ENCODE measurements at places on chromosomes 2 and 18.
A peak's percentile ranks its signal among the peaks of the same experiment; 100 is the strongest.

GRCh38 chr2:172087780-172088244 is 2.5 kb downstream of the DLX1 start:
- H3K4me1 ChIP-seq, result peaks cover 72% of the 10 kb centered on the region
- no peak for DNase-seq
- H3K4me3 ChIP-seq, result no peak overlapping the region
- peaks cover 99% of the 10 kb centered on the region for H3K27me3 ChIP-seq
- no peaks in the 10 kb centered on the region for H3K36me3 ChIP-seq
- H3K27ac ChIP-seq, result no peak overlapping the region

DNA sequence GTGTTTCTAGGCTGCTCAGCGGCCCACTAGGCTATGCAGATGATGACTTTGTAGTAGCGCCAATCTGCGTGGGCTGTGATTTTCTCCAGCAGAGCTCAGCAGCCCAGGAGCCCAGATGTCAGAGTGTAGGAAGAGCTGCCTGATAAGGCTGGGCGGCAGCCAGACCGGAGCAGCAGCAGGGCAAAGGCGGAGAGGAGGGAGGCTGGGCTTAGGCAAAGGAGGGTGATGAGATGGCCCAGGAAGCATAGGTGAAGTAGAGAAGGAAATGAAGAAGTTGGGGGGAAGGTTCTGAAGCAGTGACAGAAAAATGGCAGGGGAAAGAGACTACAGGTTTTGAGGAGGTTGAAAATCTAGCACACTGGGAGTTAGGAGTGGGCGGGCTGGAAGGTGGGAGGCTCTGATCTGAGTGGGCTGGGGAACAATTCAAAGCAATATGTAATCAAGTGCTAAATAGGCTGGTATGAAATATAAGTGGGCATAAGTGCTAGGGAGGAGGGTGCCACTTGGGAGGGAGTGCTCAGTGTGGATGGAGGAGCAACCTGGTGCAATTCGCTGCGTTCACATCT is 50.6 kb upstream of the STPG4 start:
- no peak overlapping the region for H3K27ac ChIP-seq
- peaks cover 5% of the 10 kb centered on the region for H3K27me3 ChIP-seq
- no peaks in the 10 kb centered on the region for H3K4me1 ChIP-seq
- no peaks in the 10 kb centered on the region for H3K36me3 ChIP-seq
- DNase-seq, result no peak
- no peak overlapping the region for H3K4me3 ChIP-seq

GRCh38 chr18:57776354-57776753 is 26.8 kb downstream of the ATP8B1 start:
- H3K4me1 ChIP-seq, result no peaks in the 10 kb centered on the region
- H3K27ac ChIP-seq, result no peak overlapping the region
- H3K4me3 ChIP-seq, result no peak overlapping the region
- DNase-seq, result no peak
- H3K27me3 ChIP-seq, result no peaks in the 10 kb centered on the region

DNA sequence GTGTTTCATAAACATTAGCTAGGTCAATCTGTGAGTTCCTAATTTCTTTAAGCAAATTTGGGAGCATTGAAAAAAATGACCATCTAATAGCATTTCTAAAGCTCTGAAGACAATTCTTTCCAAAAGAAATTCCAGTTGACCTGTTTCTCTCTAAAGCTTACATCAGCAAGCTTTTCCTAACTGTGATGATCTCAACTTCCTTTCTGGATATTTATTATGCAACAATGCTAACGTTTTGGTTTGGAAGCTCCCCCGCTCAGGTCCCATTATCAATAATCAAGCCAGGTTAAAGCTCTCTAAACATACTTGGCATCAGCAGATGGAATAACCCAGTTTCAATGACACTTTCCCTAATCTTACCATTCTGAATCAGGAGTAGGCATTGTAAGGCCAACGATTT is 196.3 kb upstream of the TANK start:
- no peak overlapping the region for H3K4me3 ChIP-seq
- H3K4me1 ChIP-seq, result no peaks in the 10 kb centered on the region
- no peaks in the 10 kb centered on the region for H3K27me3 ChIP-seq
- H3K27ac ChIP-seq, result no peak overlapping the region
- no peak for DNase-seq

DNA sequence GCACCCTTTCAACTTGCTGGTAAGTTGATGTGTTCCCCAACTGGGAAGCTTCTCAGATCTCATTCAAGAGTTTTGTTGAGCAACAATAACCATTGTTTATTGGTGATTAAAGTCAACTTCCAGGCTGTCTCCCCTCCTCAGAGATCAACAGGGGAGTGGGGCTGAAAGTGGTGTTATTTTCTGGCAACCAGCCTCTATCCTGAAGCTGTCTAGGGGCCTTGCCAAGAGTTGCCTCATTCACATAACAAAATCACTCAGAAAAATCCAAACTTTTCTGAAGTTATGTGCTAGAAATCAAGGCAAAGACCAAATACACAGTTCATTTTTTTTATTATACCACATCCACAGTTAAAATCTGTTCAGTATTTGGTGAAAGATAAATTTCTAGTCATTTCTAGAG is 788.4 kb downstream of the LRRTM4 start:
- no peaks in the 10 kb centered on the region for H3K36me3 ChIP-seq
- no peak overlapping the region for H3K27ac ChIP-seq
- H3K27me3 ChIP-seq, result no peaks in the 10 kb centered on the region

DNA sequence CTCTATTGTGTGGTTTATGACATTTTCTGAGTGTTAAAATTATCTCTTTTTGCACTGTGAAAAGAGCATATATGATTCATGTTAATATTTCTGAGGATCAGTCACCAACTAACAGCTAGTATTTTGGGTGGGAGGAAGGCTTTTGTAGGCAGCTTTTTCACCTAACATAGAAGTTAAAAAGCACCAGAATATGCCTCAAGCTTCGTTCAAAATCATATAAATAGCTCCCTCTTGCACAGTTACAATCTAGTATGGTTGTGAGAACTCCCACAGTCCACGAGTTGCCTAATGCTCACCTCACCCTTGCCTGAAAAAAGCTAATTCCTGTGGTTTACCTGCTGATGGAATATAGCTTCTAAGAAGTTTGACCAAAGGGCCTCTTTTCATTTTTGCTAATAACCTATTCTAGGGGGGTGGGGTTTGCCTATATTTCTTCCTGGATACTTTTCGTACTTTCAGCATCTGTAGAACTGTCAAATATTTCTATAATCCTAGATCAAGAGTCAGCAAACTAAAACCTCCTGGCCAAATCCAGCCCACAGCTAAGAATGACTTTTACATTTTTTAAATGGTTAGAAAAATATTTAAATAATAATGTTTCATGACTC is 167.1 kb upstream of the FOSL2 start:
- no peak overlapping the region for H3K27ac ChIP-seq
- no peak for DNase-seq
- H3K4me3 ChIP-seq, result no peak overlapping the region
- H3K27me3 ChIP-seq, result no peaks in the 10 kb centered on the region
- H3K4me1 ChIP-seq, result no peaks in the 10 kb centered on the region

DNA sequence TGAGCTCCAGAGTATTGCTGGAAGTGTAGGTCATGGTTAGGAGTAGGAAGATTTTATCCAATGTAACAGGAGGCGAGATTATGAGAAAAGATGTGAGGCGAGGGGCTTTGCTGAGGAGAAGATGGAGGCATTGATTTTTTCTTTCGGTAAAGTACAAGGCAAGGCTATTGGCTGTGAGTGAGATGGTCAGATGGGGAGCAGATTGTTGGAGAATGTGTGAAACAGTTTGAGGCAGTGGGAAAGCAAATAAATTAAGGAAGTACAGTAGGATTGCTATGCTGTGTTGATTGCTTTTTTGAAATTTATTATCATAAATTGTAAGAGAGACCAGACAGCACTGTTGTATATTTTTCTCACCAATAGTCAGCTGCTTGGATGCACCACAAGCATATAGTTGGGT is 173.3 kb downstream of the KCNE4 start:
- no peaks in the 10 kb centered on the region for H3K4me1 ChIP-seq
- H3K36me3 ChIP-seq, result no peaks in the 10 kb centered on the region
- no peaks in the 10 kb centered on the region for H3K27me3 ChIP-seq
- DNase-seq, result no peak

DNA sequence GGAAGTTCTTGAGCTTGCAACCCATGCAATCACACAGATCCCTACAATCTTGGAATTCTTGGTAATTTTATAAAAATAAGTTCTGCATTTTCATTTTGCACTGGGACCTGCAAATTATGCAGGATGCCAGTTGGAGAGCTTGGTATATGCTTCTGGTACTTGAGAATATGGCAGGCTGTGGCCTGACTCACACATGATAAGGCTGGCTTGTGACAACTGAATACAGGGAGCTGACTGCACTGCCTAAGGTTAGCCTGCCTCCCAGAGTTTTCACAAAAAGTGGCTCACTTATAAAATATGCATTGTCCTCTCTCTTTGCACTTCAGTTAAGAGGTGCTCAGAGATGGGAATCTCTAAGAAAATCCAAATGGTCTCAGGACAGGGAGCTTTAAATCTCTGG is 265.5 kb upstream of the KCNJ3 start:
- no peak overlapping the region for H3K27ac ChIP-seq
- no peaks in the 10 kb centered on the region for H3K4me1 ChIP-seq
- H3K27me3 ChIP-seq, result no peaks in the 10 kb centered on the region
- no peak overlapping the region for H3K4me3 ChIP-seq

DNA sequence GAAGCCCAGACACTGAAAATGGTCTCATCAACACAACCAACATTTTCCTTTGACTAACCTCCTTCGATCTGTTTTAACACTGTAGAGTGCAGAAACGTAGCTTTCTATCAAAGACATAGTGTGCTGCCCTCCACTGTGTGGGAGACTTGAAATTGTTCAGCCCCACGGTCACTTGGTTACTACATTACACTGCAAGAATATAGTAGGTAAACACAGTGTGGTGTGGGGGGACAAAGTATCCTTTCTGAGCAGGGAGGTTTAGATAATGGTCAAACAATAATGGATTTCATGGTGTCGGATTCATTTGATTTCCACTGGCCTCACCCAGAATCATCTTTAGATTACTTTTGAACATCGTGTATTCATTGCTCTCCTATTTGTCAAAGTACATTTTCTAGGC is 181.0 kb downstream of the ERBB4 start:
- H3K27ac ChIP-seq, result no peak overlapping the region
- H3K27me3 ChIP-seq, result no peaks in the 10 kb centered on the region
- H3K4me1 ChIP-seq, result no peaks in the 10 kb centered on the region

DNA sequence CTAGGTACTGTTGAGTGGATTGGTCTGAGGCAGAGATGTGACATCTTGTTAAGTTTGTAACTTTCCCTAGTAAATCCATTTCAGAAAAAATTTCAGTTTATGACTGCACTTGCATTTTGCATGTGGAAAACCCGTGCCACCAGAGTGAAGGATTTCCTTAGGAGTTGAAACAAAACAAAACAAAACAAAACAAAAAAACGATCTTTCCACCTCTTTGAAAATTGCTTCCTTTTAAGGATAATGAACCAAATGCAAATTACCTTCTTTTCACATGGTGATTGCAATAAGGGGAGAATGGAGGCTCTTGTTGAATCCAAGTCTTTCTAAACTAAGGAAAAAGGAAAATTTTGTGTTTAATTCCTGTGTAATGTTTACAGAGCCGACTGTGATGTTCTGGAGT is 43.2 kb downstream of the PHLPP1 start:
- H3K36me3 ChIP-seq, result no peaks in the 10 kb centered on the region
- H3K27me3 ChIP-seq, result no peaks in the 10 kb centered on the region
- no peak overlapping the region for H3K4me3 ChIP-seq
- no peak for DNase-seq
- no peak overlapping the region for H3K27ac ChIP-seq

- no peak for DNase-seq
- no peaks in the 10 kb centered on the region for H3K36me3 ChIP-seq
- no peak overlapping the region for H3K4me3 ChIP-seq
- H3K27ac ChIP-seq, result no peak overlapping the region
- no peaks in the 10 kb centered on the region for H3K4me1 ChIP-seq
Observed at GRCh38 chr2:21821672-21822227, 698.0 kb downstream of the TDRD15 start.

DNA sequence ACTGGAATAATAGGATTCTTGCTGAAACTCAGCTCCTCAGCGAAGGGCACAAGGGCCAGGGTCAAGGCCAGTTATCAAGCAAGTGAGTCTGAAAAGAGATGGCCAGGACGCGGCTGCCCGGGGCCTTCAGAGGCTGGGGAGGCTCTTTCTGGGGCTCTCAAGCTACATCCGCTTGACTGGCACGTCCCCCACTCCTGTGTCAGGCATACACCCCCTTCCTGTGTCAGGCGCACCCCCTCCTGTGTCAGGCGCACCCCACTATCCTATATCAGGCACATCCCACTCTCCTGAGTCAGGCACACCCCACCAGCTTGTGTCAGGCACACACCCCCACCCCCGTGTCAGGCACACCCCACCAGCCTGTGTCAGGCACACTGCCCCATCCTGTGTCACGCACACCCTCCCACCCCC is 91.8 kb downstream of the TPO start:
- no peaks in the 10 kb centered on the region for H3K27me3 ChIP-seq
- no peaks in the 10 kb centered on the region for H3K36me3 ChIP-seq
- DNase-seq, result no peak
- H3K4me1 ChIP-seq, result peaks cover 10% of the 10 kb centered on the region
- no peak overlapping the region for H3K4me3 ChIP-seq
- no peak overlapping the region for H3K27ac ChIP-seq

DNA sequence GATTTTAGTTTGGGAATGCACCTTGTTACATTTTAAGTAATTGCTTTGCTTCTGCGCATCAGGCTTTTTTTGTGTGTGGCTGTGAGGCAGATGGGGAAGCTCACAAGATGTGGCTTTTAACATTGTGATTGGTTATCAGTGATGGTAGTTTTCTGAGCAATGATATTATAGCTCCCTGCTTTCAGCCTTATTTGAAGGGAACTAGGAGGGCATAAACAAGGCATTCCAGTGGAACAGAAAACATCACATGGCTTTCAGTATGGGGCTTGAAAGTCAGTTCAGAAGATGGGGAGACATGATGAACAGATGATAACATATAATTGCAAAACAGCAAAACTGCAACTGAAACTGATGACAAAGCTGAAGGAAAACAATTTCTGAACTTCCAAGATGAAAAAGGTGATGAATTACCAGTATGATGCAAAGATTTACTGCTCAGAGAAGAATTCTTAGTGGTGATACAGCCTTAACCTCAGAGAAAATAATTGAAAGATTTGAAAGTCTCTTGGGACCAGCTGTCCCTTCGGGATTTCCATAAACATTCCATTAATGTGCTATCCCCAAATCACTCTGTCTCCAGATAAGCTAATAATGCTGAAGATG is 439.7 kb downstream of the RND3 start:
- no peaks in the 10 kb centered on the region for H3K27me3 ChIP-seq
- DNase-seq, result no peak
- no peaks in the 10 kb centered on the region for H3K36me3 ChIP-seq
- no peak overlapping the region for H3K27ac ChIP-seq
- H3K4me3 ChIP-seq, result no peak overlapping the region

GRCh38 chr18:3995476-3996102 is 459.5 kb downstream of the DLGAP1 start:
- H3K27ac ChIP-seq, result no peak overlapping the region
- DNase-seq, result peak; percentile 23
- H3K4me3 ChIP-seq, result no peak overlapping the region
- no peaks in the 10 kb centered on the region for H3K27me3 ChIP-seq
- H3K36me3 ChIP-seq, result no peaks in the 10 kb centered on the region

- peaks cover 57% of the 10 kb centered on the region for H3K27me3 ChIP-seq
- H3K27ac ChIP-seq, result no peak overlapping the region
- H3K4me1 ChIP-seq, result peaks cover 35% of the 10 kb centered on the region
- no peak for DNase-seq
Observed at GRCh38 chr2:120344214-120344975, 1.5 kb upstream of the INHBB start.
